Caco-2 (cell line): ENCODE measurements at places on chromosomes 2 and 18. TPM values are rescaled to one million over a fixed set of nuclear protein-coding genes. Genes with fewer than 3 reads are reported as not detected.
A peak's percentile ranks its signal among the peaks of the same experiment; 100 is the strongest.

HAAO gene
- 44.1 and 47.5 TPM in 2 replicates for total RNA-seq

HOXD10 gene
- total RNA-seq, result not detected in 2 replicates

DNA sequence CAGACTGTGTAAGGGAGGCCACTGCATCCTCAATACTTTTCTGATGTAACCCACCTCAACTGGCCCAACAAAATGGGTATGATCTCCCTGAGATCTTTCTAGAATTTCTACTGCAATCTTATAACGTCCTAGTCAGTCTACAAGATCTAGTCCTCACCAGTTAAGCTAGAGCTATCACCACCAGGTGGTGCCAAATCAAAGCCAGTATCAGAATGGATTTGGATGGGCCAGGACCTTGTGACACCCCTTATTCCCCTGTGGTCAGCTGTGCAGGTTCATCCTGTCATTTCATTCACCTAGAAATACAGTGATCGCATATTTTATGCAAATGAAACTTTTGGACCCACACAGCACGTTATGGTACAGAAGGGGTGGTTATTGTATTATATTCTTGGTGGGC lies 90.3 kb downstream of the OLA1 start:
- peak; percentile 75 for DNase-seq

DNA sequence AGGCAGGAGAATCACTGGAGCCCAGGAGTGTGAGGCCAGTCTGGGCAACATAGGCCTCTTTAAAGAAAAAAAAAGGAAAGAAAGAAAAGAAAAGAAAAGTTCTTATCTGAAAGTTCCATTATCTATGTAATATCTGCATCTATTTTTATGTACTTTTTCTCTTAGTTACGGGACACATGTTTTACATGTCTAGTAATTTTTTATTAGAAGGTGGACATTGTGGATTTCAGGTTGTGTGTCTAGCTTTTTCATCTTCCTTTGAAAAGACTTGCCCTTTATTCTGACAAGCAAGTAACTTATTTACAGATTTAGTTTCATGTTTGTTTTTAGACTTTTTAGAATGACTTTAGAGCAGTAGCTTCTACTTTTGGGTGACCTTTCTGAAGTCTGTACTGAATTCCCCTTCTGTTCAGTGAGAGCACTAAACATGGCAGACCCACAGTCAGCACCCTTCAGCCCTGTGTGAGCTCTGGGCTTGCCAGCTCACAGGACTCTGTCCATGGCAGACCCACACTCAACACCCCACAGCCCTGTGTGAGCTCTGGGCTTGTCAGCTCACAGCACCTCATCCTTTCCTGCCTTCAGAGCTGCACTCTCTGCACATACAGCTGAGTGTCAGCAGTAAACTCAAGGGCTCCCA lies 17.5 kb downstream of the TRAPPC12 start:
- no peak for DNase-seq

DNA sequence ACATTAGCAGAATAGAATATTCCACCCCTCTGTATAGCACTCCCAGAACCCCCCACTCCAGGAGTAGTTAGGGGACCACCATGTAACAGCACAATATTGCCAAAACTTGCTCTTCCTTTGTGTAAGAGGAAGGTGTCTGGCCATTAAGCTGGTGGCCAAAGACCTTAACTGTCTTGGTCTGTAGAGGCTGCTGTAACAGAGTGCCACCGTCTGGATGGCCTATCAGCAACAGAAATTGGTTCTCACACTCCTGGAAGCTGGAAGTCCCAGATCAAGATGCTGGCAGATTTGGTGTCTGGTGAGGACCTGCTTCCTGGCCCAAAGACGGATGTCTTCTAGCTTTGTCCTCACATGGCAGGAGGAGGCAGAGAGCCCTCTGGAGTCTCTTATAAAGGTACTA lies 61.6 kb upstream of the TGFA start:
- DNase-seq, result no peak

- no peak for DNase-seq
Measured at GRCh38 chr18:66630831-66631230, 26.9 kb upstream of the CDH19 start.

- no peak for DNase-seq
Measured at GRCh38 chr2:42128721-42129486, 40.2 kb upstream of the EML4 start.

- no peak for DNase-seq
Measured at GRCh38 chr2:15756882-15757819, 165.5 kb downstream of the DDX1 start.

DNA sequence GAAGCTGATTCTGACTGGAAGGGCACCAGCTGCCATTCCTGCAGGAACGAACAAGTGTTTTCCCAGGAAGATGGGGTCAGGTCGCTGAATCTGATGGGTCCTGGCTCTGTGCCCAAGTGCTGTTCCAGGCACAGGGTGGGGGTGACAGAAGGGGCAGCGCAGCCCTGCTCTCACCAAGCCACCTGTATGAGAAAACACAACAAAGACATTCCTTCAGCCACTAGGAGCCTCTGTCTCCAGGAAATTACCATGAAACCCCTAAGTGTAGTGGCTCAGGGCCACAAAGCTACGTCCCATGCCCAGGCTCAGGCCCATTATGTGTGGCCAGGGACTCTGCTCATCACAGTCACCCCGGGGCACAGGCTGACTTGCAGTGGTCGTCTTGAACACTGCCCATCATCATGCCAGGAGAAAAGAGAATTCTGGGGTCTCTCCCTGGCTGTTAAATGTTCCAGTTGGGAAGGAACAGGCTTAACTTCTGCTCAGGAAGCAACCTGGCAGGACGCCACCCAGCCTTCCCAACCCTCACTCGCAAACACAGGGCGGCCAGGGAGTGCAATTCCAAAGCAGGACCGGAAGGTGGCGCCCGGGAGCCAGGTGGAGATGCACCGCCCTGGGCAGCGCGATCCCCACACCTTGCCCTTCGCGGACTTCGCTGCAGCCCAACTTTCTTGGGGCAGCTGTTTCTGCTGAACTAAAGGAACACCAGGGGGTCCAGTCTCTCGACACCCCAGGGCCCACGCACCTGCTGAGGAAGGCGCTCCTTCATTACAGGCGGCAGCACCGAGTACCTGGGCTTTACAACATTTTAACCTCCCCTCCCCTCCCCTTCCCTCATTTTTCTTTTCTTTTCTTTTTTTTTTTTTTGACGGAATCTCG lies 11.0 kb upstream of the SFTPB start:
- peak; percentile 89 for DNase-seq

- DNase-seq, result peak; percentile 2
Measured at GRCh38 chr18:63476668-63477067, at the start of gene SERPINB5. Gene SERPINB5, plus strand, starts transcription at chr18:63476958. Its CDS starts 7,471 bp downstream, at chr18:63484429.

DNA sequence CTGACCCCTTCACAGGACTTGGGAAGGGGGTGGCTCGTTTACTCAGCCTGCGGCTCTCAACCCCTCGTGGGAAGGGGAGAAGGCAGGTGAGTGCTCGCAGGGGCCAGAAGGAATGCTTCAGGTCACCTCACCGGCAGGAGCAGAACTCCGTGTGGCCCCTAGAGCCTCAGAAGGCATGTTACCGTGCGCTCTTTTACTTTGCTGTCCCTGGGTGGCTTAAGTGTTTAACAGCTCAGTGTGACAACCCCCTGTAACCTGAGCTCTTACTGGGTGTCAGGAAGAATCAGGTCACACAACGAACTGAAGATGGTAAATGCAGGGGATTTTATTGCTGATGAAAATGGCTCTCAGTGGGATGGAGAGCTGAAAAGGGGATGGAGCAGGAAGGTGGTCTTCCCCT lies 1235.4 kb downstream of the LRP1B start:
- no peak for DNase-seq

DNA sequence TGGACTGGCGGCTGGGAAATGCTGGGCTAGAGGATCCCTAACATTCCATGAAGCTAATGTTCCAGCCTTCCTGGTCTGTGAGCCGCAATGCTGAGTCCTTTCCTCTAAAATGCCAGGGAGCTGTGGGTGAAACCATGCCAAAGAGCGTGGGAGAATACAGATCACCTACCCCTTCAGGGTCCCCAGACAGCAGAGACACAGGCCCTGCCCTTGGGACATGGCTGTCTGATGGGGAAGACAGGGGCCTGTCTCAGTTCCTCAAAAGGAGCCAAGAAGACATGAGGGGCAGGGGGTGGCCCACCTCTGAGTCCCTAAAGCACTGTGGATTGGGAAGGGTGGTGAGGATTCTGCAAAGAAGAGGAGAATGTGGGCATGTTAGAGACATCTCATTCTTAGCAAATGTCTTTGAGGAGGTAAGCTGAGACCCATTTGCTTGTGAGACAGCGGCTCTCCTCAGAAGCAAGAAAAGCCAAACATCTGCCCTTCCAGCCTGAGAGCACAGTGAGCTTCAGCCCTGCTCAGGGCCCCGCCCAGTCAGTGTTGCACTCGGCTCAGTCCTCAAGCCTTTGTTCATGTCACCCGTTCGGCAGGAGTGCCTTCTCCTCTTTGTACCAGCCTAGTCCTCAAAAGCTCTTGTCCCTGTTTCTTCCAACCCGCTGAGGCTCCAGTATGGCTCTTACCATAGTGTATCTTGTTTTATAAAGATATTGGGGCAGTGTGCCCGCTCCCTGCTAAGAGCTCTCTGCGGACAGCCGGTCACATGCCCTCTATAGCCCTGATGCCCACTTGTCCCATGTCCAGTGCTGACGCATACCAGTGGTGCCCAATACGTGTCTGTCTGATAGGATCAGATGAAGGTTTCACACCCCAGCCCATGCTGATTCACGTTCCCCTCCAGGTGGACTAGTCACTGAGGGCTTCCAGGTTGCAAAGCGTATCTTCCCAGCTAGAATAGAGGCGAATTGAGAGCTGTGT lies 286.2 kb downstream of the CYP26B1 start:
- DNase-seq, result no peak

DNA sequence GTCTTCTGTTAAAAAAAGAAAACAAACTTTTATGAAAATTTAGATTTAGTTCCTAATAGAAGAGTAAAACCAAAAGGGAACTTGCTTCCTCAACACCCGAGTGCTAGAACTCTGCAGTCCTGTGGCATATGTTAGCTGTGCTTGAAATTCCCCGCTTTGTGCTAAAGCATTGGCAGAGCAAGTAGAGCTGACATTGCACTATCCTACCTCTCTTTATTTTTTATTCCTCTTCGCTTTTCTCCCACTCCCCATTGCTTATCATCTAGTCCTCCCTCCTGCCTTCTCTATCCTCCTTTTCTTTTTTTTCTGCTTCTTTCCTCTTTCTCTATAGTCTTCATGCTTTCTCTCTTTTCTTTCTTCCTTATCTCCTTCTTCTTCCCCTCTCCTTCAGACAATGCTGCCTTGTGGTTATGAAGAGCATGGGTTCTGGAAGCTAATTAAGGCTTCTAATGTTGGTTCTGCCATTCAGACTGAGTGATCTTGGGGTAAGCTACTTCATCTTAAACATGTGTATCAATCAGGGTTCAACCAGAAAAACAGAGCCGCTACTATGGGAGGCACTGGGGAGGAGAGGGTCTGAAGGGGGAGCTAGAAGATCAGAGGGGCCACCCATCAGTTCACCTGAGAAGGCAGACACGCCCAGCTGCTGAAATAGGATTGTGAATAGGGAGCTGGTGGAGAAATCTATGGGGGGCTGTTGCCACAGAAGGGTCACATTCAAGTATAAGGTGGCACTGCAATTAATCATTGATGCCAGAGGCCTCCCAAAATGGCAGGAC lies 31.4 kb upstream of the PELI1 start:
- DNase-seq, result no peak

GRCh38 chr2:207144173-207144785 lies 21.5 kb downstream of the KLF7 start:
- DNase-seq, result no peak

- DNase-seq, result no peak
Measured at GRCh38 chr2:43228756-43229659, 2.6 kb upstream of the ZFP36L2 start.
